ENCODE measurements at places on chromosomes 1 and 21. TPM values are rescaled to one million over a fixed set of nuclear protein-coding genes. Genes with fewer than 3 reads are reported as not detected.

DNA sequence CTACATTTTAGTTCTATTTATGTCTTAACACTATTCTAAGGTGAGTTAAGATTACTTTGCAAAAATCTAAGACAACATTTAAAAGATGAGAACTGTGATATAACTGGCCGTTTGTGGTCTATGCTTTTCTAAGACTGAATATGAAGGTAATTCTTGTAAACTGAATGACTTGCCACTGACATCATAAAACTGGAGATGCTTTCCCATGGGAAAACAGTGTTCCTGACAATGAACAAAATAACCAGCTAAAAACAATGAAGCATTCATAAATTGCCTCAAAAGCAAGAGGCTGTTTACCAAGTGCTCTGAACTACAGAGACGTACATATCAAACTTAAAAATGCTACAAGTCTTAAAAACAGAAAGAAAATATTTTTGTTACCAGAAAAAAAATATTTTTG is 54.7 kb downstream of the APP start:
- DNase-seq: no peak

The C4BPA gene
- not detected for total RNA-seq

DNA sequence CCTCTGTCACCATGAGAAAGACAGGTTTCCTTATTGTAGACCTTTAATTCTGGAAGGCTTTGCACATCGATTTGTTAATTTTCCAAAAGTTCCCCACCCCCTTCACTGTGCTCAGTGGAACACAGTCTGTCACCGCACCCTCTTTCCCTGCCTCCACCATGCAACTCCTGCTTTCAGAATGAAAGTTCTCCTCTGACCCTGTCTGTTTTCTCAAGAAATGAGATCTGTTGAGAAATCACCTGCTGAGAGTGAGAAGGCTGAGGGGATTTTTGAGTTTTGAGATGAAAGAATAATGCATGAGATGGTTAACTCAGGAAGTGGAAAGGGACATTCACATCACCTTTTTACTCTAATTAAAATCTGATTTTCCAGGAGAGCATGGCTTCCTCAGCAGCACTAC is 99.6 kb downstream of the CYYR1 start:
- no peak for DNase-seq

The NBPF6 gene
- total RNA-seq: not detected

The ETV3L gene
- 0.96 TPM for total RNA-seq

- no peak for DNase-seq
These were observed 121.2 kb downstream of the PTPN14 start for GRCh38 chr1:214429951-214430770.

DNA sequence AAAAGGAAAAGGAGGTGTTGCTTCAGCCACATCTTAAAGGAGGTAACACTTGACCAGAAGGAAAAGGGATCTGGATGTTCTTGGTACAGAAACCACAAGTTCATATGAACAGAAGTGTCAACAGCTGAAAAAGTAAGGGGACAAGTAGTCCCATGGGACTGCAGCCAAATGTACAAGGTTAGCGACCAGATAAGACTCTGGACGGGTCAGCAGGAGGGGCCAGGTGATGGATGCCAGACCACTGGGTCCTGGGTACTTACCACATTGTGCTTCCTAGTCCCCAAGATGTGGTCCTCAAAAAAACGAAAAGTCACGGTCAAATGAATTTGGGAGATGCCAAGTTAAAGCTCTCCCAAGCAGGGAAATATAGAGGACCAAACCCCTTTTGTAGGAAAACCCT is 16.6 kb upstream of the BMP8A start:
- no peak for DNase-seq

DNA sequence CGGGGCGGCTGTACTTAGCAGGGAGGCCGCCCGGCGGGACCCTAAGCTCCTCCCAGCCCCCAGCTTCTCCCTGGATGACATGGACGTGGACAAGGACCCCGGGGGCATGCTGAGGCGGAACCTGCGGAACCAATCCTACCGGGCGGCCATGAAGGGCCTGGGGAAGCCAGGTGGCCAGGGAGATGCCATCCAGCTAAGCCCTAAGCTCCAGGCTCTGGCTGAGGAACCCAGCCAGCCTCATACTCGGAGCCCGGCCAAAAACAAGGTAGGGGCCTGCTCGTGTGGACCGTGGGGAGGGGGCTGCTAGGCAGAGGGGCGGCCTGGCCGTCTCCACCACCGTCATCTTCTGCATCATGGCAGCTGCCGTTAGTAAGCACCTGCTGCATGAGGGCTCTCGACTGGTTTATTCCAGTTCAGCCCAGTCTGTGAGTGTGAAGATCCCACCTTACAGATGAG is 9.0 kb downstream of the ARHGEF16 start:
- DNase-seq: no peak

The CD53 gene
- total RNA-seq: 0.15 TPM

DNA sequence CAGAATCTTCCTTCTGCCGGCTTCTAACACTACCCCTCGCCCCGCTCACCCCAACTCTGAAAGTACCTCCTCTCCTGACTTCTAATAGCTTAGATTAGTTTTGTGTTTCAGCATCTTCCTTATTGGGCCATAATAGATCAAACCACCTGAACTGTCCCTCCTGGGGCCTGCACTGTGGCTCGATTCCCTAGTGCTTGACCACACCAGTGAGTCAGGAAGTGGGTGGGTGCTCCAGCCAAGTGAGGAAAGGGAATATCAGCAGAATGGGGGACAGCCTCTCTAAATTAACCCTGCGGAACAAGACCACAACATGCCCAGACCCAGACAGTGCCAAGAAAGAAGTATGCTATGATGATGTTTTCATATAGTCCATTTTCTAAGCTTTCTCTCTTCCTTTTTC is 8.5 kb downstream of the SERTAD4 start:
- DNase-seq: no peak

DNA sequence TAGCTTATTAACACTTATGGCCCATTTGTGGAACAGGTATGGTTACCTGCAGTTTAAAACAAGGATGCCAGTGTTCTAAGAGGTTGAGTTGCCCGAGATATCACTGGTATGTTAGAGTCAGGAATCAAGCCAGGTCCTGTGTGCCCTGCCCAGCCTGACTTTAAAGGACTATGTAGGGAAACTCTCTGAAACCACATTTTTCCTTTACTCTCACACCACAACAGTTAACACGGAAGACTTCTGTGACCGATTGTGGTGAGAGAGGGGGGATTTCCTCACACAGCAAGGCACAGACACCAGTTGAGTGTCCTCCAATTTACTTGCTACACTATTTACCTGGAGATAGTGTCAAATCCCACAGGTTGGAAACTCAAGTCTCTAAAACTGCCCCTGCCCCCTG is 47.8 kb downstream of the UCK2 start:
- no peak for DNase-seq

DNA sequence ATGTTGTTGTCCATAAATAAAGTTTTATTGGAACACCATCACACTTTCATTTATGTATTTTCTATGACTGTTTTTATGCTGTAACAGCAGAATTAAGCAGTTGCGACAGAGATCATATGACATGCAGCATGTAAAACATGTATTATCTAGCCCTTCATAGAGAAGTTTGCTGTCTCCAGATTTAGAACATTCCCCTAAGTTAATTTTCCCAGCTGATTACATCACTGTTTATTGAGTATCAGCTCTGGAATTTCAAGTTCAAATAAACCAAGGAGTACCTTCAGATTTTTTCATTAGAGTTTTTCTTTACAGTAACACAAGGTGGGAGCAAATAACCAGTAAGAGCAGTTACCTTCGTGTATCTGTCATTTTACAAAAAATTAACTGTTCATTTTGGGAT is 792.8 kb downstream of the USP25 start:
- DNase-seq: no peak

Data from H9 (cell line).